ENCODE measurements at places on chromosomes 6 and 20.

DNA sequence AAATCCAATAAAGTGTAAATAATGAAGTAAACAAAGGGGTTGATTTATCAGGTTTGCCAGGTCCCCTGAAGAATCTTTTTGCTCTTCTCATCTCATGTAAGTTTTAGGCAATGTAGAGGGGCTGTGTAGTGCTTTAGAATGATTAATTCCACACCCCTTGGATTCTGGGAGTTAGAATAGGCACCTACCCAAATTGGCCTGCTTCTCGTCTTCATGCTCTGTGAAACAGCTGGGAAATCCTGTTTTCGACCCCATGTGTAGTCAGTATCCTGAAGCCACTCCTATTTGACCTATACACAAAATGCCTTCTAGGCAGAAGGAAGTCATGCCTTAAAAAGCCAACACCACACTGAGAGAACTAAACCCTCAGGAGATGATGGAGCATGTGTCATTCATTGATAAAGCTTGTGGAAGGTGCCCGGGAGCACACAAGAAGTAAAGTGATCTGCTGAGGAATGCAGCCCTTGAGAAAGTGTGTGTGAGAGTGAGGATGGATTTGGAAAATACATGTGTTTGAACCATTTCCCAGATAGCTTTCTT is 170.9 kb downstream of the KLHL32 start:
- DNase-seq = no peak

DNA sequence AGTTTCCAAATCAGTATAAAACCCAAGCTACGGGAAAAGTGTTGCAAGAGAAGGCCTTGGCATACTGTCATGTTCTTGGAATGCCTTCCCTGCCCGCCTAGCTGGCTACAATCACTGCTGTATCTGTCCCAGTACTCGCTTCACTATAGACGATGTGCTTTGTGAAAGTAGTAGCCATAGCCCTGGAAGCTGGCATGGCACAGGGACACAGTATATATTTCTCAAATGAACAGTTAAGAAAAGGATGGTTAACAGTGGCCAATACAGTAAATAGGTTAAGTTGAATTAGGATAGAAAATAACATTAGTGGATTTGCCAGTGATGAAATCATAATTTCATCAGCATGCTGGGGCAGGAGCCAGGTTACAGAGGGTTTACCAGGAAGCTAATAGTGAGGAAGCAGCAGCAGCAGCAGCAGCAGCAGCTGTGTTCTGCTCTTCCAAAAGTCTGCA is 499.3 kb downstream of the CDKAL1 start:
- no peak for DNase-seq

GRCh38 chr6:25698631-25699030 is 46.6 kb downstream of the SCGN start:
- no peak for DNase-seq

DNA sequence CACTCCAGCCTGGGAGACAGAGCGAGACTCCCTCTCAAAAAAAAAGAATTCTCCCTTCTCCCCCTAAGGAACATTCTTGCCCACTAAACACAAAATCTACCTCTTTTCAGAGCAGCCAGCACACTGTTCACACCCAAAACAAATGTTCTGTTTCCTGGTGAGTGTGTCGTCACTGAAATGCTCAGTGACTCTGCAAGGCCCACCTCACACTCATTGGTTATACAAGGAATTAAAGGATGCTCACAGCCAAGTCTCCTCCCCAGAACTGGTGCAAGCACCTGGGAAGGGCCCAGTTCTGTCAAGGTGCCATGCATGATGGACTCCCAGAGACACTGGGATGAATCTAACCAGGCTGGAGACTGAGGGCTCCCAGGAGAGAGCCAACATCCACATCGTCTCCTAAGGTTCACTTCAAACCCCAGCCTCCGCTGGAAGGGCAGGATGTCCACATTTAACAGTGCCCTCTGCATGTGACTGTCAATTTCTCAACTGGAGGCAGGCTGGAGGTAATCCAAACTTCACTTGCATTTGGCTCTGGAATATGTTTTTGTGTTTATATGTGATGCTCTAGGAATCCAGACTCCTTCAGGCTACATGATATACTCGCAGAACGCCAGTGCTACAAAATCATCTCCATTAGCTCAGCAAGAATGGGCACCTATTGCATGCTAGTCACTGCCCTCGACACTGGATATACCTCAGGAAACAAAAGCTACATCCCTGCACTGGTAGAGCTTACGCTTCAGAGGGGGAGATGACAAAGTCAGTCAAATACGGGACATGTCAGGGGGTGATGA is 7.1 kb downstream of the RRBP1 start:
- DNase-seq = no peak

- DNase-seq = no peak
These were observed 6.8 kb upstream of the SOX4 start for GRCh38 chr6:21586740-21587178.

- no peak for DNase-seq
These were observed 294.7 kb downstream of the FRK start for GRCh38 chr6:115765966-115766365.

- DNase-seq = no peak
These were observed 199.0 kb downstream of the MYLK4 start for GRCh38 chr6:2551705-2552104.

All from activated CD4-positive, alpha-beta T cell treated with anti-CD3 and anti-CD28 coated beads, Interleukin-2, amount 50 U/mL, for 4 hours (primary cell).